Kidney tubule cell (primary cell): ENCODE measurements at places on chromosomes 1 and 21.
A peak's percentile ranks its signal among the peaks of the same experiment; 100 is the strongest.

DNA sequence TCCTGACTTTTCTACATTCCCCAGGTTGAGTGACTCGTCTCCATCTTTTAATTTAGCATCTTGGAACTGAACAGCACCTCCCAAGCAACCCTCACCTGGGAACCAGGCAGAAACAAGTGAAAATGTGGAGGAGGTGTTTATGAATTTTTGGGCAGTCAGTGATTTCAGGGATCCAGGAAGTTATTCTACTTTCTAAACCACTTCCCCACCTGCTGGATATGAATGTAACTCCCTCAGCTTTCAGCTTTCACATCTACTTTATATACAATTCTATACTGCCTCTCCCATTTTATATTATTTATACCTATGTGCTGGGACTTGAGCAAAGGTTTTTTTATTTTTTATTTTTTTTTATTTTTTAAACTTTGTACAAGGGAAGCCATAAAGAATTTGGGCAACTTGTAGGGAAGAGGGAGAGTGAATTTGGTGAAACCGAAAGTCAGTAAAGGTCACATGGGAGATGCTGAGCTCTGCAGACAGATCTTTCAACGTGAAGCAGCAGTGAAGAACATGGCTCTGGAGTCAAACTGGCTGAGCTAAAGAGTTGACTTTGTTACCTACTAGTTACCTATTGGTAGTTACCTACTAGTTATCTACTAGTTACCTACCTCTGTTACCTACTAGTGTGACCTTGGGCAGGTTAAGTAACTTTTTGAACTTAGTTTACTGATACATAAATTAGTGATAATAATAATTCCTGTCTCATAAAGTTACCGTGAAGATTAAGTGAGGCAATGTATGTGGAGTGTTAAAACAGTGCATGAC, 45.5 kb downstream of the DDR2 start:
- DNase-seq = no peak

GRCh38 chr1:151858886-151859665, 5.6 kb upstream of the THEM5 start:
- DNase-seq = no peak

DNA sequence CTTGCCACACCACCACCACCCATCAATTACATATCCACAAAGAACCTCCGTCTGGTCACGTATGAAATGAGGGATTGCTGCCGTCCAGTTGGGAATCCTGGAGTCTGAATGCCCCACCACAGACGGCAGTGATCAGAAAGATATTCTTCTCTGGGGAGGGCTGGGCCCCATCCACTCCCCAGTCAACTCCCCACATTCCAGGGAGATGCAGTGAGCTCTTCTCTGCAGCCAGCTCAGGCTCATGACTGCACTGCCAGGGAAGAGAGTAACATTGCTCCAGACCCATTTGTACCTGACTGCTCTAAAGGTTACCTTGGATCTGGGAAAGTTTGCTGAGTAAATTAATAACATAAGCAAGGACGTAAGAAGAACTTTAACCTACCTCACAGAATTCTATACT, 18.3 kb downstream of the DEGS1 start:
- peak; percentile 76 for DNase-seq

- no peak for DNase-seq
These were observed 206.4 kb downstream of the PTPRC start for GRCh38 chr1:198845271-198845670.

DNA sequence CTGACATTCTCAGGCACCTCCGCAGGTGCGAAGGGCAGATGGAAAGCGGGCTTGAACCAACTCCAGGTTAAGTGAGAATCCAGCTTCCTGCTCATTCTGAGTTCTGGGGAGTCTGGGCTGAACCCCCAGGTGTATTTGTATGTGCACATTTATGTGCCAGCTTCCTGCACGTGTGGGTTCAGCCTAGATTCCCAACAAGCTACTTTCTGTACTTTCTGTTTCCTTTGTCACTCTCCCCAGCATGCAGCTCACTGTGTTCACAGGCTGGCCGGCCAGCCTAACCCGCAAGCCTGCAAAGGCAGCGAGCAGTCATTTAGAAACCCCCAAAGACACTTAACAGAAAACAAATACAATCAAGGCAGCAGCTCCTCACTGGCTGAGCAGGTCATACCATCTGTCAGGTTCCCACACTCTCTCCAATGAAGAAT, 1.3 kb upstream of the IL19 start:
- DNase-seq = no peak

GRCh38 chr1:99306644-99307043, 42.4 kb downstream of the PLPPR4 start:
- no peak for DNase-seq

- DNase-seq = no peak
These were observed 18.8 kb downstream of the DPYD start for GRCh38 chr1:97902067-97902466.

- no peak for DNase-seq
These were observed 25.9 kb downstream of the KCNA2 start for GRCh38 chr1:110580244-110580643.

GRCh38 chr1:3194760-3195479, 125.9 kb downstream of the PRDM16 start:
- DNase-seq = no peak

GRCh38 chr1:33060579-33061083, 20.3 kb upstream of the AZIN2 start:
- DNase-seq = no peak
